Amniotic stem cell (primary cell): ENCODE measurements at places on chromosomes 3 and 15.

DNA sequence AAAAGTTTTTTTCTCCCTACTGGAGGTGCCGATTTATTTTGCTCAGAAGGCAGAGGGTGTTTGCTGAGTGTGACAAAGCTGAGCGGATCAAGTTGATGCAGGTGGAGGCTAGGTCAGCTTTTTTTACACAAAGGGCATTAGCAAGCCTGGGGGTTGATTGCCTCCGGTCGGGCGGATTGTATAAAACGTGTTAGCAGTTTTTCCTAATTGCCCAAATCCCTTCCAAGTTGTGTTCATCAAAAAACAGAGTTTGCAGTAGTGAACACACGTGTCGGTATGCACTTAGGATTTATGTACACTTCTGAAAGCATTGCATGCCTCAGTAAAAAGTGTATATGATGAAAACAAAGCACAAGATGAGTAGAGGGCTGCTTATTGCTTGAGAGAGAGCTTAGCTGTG lies 2.6 kb downstream of the GPR160 start:
- DNase-seq = no peak

GRCh38 chr3:73681610-73682009 lies 56.9 kb upstream of the PDZRN3 start:
- no peak for DNase-seq

GRCh38 chr15:57865294-57865693 lies 158.8 kb downstream of the POLR2M start:
- no peak for DNase-seq

DNA sequence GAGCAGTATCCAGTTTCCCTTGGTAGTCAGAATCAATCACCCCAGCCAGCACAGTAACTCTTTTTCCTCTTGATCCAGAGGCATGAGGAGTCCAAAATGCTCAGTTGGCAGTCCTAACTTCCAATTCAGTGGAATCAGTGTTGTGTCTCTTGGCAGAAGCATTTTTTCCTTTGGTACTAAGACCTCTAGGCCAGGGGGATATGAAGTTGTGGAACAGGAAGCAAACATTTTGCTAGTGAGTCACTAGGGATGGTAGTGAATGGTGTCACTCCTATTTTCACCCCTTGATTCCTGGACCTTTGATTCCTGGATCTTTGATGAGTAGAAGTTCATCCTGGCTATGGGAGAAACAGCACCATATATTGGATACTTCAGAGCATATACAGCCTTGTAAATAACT lies 70.5 kb upstream of the ALDH1A3 start:
- DNase-seq = no peak

- DNase-seq = peak; percentile 66
These were observed 258.7 kb upstream of the TGFBR2 start for GRCh38 chr3:30347679-30348216.

GRCh38 chr3:181971424-181971823 lies 259.7 kb downstream of the SOX2 start:
- DNase-seq = no peak

DNA sequence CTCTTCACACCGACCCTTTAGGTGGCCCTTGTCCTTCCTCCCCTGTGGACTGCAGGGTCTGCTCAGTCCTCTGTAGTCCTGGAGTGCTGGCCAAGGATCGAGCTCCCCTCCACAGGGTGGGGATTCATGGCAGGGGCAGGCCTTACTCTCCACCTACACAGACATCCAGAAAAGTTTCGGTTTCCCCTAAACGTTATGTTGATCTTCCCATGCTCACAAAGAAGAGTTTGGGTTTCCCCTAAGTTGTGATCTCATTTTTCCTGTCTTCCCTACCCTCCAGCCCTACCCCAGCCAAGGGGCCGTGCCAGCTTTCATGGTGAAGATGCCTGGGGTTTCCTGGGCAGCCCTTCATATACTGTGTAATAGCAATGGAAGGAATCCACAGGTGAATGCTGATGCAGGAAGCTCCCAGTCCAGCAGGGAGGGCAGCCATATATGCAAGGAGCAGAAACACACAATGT lies 10.3 kb downstream of the STOML1 start:
- no peak for DNase-seq

DNA sequence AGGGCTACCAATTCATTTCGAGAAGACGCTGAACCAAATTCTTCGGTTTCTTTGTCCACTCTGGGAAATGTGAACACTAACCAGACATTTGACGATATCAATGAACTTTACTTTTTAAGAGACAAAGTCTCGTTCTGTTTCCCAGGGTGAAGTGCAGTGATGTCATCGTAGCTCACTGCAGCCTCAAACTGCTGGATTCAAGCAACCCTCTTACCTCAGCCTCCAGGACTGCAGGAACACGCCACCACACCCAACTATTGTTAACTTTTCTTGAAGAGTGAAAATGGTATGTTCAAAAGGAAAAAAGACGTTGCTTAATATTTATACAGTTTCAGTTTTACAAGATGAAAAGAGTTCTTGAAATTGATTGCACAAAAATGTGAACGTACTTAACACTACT lies 30.6 kb downstream of the MB21D2 start:
- DNase-seq = no peak

DNA sequence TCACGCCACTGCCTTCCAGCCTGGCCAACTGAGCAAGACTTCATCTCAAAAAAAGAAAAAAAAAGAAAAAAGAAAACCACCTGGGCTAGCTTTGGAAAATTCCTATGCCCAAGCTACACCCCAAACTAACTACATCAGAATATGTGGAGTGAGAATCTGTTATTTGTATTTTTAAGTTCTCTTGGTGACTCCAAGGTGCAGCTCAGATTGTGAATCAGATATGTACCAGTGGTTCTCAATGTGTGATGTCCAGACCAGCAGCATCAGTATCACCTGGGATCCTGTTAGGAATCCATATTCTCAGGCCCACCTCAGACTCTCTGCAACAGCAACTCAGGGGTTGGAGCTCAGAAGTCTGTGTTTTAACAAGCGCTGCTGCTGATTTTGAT lies 376.8 kb downstream of the EDEM1 start:
- no peak for DNase-seq

DNA sequence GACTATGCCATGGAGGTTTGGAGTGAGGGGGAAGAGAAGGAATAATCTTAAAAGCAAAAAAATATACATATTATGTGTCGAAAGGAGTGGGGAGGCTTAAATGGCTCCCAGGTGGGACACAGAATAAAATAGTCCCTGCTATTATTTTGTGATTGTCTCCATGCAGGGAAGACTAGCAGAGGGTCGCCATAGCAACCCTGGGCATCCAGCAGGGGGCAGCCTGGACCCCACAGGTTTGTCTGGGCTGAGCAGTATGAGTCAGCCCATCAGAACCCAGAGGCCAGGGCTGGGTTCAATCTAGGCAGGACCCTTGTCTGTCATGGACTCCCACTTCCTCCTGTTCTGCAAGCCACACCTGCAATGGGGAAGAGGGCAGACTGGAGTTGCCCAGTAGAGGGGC lies 17.6 kb upstream of the LINGO1 start:
- no peak for DNase-seq

- DNase-seq = no peak
These were observed 56.4 kb downstream of the SPTSSB start for GRCh38 chr3:161314836-161315395.

DNA sequence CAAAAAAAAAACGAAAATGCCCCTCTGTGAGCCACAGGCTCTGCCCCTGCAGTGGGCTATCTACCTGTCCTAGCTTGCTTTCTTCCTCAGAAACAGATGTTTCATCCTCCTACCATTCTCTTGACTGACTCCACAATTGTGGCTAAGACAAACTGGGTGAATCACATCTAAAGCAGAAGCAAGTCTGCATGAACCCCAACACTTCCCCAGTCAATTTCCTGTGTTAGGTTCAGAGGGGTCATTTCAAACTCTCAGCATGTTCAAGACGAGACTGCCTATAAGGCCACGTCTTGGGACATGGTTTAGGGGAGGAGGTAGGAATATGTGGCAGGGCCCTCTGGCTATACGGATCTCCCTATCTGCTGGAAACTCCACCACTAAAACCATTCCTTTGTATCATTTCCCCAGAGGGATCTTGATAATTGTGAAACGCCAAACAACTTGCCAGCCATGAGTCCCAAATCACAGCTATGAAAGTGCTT lies 28.6 kb upstream of the ANKDD1A start:
- DNase-seq = no peak

GRCh38 chr3:28905798-28906197 lies 375.1 kb upstream of the RBMS3 start:
- no peak for DNase-seq

GRCh38 chr15:68112706-68113105 lies 58.6 kb downstream of the PIAS1 start:
- no peak for DNase-seq

GRCh38 chr3:159859424-159859823 lies 129.2 kb upstream of the IL12A start:
- no peak for DNase-seq

- DNase-seq = no peak
These were observed 78.3 kb downstream of the TFRC start for GRCh38 chr3:196003611-196004010.

DNA sequence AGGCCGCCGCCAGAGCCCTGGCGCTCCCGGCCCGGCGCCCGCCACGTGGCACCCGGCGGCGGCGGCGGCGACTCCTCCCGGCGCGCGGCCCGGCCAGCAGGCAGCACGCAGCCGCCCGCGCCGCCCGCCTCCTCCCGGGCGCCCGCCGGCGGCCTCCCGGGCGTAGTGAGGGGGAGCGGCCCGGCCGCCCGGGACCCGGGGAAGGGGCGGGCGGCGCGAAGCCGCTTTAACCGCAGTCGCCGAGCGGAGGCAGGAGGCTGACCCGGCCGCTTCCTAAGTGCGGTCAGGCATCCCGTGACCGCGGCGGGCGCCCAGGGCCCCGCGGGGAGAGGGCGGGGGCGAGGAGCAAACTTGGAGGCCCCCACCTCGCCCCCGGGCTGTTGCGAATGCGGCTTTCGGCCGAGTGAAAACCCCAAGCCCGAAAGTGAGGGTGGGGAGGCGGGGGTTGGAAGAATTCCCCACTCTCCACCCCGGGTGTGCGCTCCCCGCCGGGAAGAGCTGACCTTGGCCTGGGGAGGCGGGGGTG lies 1.7 kb upstream of the HES1 start:
- DNase-seq = no peak

GRCh38 chr3:22684739-22685138 lies 518.4 kb upstream of the UBE2E2 start:
- no peak for DNase-seq

GRCh38 chr15:34367101-34368081 lies at the start of gene LPCAT4:
Gene LPCAT4 (minus strand): TSS chr15:34367196. CDS start chr15:34367100, 96 bp downstream.
- peak; percentile 81 for DNase-seq

GRCh38 chr15:60009124-60009960 lies 5.2 kb downstream of the FOXB1 start:
- DNase-seq = no peak

- DNase-seq = peak; percentile 80
These were observed 54.3 kb upstream of the NEK10 start for GRCh38 chr3:27423463-27423862.

- DNase-seq = no peak
These were observed 47.1 kb upstream of the ADGRG7 start for GRCh38 chr3:100562224-100562857.

- DNase-seq = no peak
These were observed 35.2 kb downstream of the DNASE1L3 start for GRCh38 chr3:58175437-58176184.

- DNase-seq = no peak
These were observed 10.6 kb upstream of the STT3B start for GRCh38 chr3:31522152-31522551.

GRCh38 chr3:114745322-114746240 lies 401.5 kb downstream of the ZBTB20 start:
- DNase-seq = no peak

GRCh38 chr3:139718415-139718814 lies 40.6 kb upstream of the NMNAT3 start:
- no peak for DNase-seq

DNA sequence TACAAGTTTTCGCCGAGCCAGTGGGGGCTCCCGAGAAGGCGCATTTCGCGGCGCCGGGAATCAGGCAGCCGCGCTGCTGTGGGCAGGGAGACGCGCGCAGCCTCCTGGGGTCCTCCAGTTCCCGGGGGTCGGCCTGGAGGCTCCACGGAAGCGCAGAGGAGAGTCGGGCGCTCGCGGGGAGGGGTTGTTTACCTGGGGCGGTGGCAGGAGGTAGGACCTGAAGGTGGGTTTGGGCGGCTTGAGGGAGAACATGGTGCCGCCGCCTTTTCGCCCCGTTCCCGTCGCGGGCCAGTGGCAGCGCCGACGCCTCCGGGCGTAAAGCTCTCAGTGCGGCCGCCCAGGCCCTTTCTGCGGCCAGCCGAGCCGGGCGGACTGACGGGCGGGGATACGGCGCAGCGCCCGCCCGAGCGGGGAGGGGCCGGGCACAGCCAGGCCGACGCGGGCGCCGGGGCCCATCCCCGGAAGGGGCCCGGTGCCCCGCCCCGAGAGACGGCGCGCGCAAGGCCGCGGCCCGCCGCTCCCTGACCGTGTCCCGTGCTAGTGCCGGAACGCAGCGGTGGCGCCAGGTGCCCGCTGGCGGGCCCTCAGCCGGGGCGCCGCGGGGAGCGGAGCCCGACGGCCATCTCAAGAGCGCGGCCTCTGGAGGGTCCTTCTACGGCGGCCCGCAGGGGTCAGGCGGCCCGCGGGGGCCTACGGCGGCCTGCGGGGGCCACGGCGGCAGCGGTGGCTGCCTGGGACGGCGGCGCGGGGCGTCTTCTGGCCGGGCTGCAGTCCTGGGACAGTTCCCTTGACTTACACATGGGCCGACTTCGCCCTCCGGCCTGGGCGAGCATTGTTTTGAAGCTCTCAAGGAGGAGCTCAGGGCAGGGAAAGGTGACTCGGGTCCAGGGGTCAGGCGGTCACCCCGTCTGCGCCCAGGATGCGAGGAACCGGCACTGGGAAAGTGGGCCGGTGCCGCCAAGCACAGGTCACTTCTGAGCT lies at the start of gene MTMR10:
TSS of gene MTMR10 (minus strand) at position 374 of the 981 bp plus-strand sequence. CDS start at position 252, 122 bp downstream.
- DNase-seq = no peak

DNA sequence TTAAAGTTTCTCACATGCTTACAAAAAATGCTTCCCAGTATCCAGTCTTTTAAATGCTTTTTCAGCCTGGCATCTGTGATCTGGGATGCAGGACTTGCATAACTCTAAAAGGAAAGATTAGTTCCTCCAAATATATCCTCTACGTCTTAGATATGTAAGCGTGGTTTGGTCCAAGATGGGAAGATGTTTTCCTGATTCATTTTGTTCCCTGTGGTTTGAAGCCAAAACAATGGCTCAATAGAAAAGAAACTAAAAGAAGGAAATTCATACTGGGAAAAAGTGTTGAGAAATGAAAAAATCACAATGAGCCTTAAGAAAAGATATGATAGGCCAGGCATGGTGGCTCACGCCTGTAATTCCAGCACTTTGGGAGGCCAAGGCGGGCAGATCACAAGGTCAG lies 1002.8 kb downstream of the NAALADL2 start:
- no peak for DNase-seq
